ENCODE measurements at places on chromosomes 12 and 14.
A peak's percentile ranks its signal among the peaks of the same experiment; 100 is the strongest.

- no peak for DNase-seq
Measured at GRCh38 chr12:89862511-89863445, 154.1 kb upstream of the ATP2B1 start.

GRCh38 chr12:69028941-69029729 lies 96.2 kb upstream of the CPM start:
- no peak for DNase-seq

GRCh38 chr14:91158091-91158790 lies 44.4 kb downstream of the DGLUCY start:
- no peak for DNase-seq

- DNase-seq, result no peak
Measured at GRCh38 chr14:33457617-33458016, 493.3 kb downstream of the EGLN3 start.

DNA sequence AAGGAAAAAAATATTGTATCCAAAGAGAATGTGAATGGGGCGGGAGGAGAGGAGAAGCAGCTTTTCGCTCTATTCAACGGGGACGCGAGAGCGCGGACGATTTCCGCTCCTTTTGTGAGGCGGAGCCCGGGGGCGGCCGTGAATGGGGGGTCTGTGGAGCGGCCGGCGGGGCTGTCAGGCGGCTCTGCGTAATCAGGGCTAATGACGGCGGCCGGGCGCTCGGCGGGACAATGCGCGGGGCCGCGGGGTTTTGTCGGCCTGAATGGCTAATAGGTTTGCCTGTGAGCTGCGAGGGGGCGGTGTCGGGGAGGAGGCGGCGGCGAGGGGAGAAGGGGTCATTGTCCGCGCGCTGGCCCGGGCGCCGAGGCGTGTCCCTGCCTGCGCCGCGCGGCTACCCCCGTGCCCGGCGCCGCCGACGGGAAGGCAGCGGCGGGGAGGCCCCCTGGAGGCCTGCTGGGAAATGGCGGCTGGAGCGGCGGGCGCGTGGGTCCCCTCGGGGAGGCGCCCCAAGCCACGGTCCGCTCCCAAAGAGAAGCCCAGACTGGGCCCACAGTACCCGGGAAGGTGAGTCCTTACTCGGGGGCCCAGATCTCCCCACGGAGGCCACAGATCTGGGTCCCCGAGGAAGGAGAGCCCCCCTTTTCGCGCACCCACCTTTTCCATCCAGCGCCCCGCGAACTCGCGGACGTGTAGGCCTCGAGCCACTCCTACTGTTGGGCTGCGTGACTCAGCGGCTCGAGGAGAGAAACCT lies 6.0 kb downstream of the SIX6 start:
- no peak for DNase-seq

DNA sequence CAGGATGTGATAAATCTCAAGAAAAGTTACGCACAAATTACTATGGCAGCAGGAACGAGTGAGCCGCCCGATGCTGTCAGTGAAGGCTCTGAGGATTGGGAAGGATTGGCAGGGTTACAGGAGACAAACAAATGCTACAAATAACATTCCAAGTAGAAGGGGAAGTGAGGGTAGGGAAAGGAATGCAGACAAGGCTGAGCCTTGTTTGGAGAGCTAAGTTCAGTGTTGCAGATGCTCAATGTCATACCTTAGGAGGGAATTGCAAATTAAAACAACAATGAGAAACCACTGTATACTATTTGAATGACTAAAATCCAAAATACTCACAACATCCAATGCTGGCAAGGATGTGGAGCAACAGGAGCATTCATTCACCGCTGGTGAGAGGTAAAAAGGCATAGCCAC lies 1.3 kb downstream of the CLEC9A start:
- no peak for DNase-seq

DNA sequence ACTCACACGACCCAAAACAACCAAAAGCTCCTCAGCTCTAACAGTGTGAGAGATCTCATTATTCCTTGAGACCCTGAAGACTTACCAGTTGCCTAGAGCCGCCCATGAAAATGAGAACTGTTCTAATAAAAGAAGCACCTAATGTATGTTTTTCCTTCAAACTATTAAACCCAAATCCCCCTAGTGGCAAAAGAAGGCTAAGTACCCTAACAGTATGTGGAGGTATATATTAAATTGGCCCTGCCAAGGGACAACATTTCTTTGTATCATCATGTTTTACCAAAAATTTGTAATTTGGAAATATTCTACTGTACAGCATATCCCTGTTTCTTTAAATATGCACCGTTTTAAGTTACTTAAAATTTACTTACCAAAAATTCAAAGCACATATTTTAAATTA lies 38.0 kb upstream of the PPFIA2 start:
- no peak for DNase-seq

GRCh38 chr12:26633591-26634210 lies 199.3 kb downstream of the ITPR2 start:
- no peak for DNase-seq

GRCh38 chr14:51160871-51161270 lies 66.0 kb upstream of the TRIM9 start:
- no peak for DNase-seq

DNA sequence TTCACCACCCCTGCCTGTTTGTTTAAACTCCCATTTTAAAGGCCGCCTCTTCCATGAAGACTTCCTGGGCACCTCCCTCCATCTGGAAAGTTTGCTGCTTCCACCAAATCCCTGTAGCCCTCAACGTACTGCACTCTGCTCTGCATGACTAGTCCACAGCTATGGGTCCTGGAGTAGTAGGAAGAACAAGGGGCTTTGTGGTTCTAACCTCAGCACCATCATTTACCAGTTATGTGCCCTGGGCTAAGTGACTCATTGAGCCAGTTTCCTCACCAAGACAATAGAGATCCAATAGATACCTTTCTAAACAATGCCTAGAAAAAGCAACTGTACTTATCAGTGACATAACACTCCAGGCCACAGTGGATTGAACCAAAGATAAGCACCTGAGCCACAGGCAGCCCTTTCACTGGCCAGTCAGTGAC lies 8.5 kb upstream of the LTBP2 start:
- peak; percentile 57 for DNase-seq

DNA sequence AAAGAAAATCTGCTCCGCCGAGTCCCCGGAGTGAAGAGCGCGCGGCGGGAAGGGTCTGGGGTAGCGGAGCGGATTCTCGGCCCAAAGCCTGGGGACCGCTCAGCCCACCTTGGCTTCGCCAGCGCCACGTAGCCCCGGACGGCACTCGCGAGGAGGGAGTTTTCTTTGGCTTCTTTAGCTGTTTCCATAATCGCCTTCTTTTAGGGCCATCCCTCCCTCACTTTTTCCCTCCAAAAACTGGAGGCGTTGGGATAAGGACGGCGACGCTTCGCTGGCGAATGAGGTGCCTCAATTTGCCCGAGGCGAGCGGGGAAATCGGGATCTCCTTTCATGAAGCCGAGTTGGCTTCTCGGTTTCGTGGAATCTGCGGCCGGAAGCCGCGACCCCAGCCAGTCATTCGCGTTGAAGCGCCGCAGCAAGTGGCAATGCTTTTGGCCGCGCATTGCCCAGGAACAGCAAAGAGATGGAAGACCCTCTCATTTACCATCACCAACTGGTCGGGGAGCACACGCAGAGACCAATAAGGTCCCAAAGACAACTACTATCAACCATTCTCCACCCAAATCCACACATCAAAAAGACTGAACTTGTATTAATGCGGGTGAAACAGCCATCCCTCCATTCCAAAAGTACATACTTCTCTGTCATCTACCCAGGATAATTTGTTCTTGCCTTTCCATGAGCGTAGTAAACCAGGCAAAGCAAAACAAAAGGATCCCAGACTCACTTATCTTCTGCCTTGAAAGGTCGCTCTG lies 8.4 kb upstream of the SIX1 start:
- DNase-seq, result no peak

GRCh38 chr12:101230547-101230946 lies 20.5 kb upstream of the SLC5A8 start:
- peak; percentile 63 for DNase-seq

GRCh38 chr14:103055695-103056094 lies 1.7 kb downstream of the CDC42BPB start:
- no peak for DNase-seq

- no peak for DNase-seq
Measured at GRCh38 chr12:91677556-91677955, 468.1 kb downstream of the BTG1 start.

GRCh38 chr12:112944024-112944690 lies 5.9 kb downstream of the OAS3 start:
- DNase-seq, result no peak

DNA sequence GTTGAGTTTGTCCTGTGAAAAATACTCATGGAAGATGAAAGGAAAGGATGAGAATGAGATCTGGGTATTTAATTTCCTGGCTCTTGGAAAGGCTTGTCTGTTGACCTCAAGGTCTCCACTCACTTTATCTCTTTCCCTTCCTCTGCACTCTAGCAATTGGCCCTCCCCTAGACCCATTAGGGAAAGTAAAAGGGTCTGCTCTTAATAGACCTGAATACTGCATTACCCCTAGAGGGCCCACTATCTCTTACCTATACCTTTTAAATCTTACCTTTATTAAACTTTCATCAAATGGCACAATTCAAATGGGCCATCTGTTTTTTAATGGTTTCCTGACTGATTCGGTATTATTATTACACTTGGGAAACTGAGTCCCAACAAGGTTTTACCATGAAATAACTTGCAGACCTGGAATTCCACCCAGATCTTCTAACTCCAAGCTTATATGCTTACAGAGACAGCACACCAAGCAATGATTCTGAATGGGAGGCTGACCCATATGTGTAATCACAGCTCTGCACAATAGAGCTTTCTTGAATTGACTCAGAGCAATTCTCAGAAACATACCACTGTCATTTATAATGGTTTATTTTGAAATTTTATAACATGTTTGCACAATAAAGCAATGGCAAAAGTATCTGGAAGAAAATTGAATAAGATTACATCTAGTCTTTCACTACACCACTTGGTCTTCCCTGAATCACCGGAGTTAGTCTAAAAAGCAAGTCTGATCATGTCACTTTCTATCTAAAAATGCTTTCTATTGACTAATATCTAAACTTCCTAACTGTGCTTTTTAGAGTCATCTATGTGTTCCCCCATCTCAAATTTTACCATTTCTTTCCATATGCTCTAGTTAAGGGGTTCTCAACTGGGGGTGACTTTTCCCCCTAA lies 618.5 kb downstream of the NRXN3 start:
- DNase-seq, result no peak

GRCh38 chr14:73887694-73888459 lies 1.2 kb downstream of the ZNF410 start:
- DNase-seq, result no peak

GRCh38 chr14:76654573-76655108 lies 106.6 kb upstream of the VASH1 start:
- no peak for DNase-seq

- no peak for DNase-seq
Measured at GRCh38 chr12:38872156-38872555, 33.2 kb downstream of the CPNE8 start.

DNA sequence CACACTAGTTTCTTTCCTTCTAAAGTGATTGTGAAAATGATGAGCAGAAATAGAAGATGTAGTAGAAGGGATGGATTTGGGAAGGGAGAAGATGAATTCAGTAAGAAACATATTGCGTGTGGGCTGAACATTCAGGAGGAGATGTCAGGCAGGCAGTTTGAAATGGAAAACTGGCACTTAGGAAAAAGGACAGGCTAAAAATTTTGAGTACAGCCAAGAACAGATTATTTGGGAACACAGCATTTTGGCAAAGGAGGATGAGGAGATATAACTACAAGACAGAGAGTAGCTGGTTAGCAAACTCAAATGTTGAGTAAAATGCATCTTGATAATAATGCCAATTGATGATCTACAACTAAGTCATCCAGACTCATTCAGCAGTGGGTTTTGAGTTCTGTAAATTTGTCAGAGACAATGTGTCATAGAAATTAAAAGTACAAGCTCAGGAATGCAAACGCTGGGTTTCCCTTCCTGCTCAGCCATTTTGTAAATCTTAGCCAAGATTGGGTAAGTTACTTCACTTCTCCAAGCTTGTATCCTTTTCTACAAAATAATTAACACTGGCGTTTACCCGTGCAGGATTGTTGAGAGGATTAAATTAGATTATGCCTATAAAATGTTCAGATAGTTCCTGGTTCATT lies 255.0 kb downstream of the NAV3 start:
- DNase-seq, result no peak

DNA sequence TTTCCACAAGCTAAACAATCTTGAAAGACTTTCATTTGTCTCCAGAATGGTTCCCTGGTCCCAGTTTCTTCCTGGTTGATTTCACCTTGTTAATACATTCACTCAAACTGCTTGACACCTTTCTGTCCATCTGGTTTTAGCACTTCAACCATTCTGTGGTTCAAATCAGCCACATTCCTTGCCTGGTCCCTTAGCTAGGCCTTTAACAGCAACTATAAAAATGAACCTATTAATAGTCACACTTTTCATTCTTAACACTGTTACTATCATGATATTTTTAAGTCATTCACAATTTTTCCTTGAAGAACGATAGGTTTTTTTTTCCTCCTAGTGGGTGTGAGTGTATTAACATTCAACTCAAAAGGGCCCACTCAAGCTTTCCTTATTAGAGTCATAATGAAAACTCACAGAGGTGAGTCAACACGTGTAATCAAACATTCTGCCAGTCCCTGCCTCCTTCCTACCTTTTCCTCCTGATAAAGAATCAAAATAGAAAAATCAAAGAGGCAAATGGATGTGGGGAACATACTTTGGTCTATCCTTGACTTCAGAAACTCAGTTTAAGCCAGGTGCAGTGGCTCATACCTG lies 34.4 kb upstream of the CCNT1 start:
- DNase-seq, result no peak

DNA sequence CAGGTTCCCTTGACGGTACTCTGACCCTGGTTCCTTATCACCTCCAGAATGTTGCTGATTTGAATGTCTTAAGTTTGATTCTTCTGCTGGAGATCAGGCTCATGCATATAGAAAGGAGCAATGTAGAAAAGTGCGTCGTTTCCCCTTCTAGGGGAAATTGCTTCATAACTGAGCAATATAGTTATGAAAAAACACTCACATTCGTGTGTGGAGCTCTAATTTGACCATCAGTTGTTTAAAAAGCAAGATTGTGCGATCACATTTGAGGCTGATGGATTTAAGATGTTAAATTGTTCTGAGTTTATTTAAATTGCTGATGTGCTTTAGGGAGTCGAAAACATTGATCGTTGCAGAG lies 19.2 kb downstream of the PELI2 start:
- no peak for DNase-seq

GRCh38 chr12:27733791-27734190 lies 23.2 kb downstream of the MRPS35 start:
- no peak for DNase-seq

DNA sequence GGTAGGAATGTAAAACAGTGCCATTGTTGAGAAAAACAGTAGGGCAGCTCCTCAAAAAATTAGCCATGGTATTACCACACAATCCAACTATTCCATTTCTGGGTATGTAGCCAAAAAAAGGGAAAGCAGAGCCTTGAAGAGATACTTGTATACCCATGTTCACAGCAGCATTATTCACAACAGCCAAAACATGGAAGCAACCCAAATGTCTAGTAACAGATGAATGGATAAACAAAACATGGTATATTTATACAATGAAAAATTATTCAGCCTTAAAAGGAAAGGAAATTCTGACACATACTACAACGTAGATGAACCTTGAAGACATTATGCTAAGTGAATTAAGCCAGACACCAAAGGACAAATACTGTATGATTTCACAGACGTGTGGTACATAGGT lies 67.6 kb upstream of the GNG2 start:
- DNase-seq, result no peak
